ENCODE measurements at places on chromosomes 3 and 15. TPM values are rescaled to one million over a fixed set of nuclear protein-coding genes. Genes with fewer than 3 reads are reported as not detected.

GRCh38 chr15:55221090-55222011 is 24.6 kb upstream of the RSL24D1 start:
- peak; percentile 66 for DNase-seq

- no peak for DNase-seq
Observed at GRCh38 chr3:155605571-155605970, 139.3 kb downstream of the PLCH1 start.

GRCh38 chr3:126208606-126209256 is 28.3 kb upstream of the ALDH1L1 start:
- peak; percentile 84 for DNase-seq

DNA sequence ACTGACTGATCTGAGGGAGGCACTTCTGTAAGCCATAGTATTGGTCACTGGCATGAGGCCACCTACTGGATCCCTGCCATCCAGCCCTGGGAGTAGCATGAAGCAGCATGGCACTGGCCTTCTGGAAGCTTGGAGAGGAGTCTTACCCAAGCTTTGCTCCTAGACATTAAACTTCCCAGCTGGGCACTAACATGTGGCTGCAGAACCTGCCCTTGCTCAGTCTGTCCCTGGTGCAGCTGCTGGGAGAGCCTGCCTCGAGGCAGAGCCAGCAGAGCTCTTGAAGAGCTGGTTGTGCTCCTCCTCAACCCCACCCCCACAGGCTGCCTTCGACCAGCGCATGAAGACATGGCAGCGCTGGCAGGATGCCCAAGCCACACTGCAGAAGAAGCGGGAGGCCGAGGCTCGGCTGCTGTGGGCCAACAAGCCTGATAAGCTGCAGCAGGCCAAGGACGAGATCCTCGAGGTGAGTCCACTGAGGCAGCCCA is 17.1 kb upstream of the SNX22 start:
- DNase-seq = peak; percentile 73

Gene AMT
- 27.8 TPM for total RNA-seq

- no peak for DNase-seq
Observed at GRCh38 chr3:152287898-152288576, 19.3 kb downstream of the MBNL1 start.

- DNase-seq = no peak
Observed at GRCh38 chr15:77840991-77841775, 208.5 kb upstream of the LINGO1 start.

DNA sequence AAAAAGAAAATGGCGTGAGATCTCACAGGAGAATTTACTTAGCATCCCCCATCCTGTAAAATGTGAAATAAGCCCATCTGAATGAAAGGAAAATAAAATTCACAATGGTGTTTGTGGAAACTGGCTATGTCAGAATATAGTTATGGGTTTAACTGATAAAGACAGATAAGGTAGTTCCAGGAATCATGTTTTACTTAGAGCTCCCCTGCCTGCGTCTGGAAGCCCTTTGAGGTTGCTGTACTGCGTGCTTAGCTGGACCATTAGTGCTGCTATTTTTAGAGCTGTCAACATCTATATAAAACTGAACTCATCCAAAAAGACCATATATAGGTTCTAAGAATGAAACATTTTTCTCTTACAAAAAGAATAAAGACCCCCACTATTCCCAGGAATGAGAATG is 130.8 kb downstream of the LSAMP start:
- DNase-seq = peak; percentile 66

GRCh38 chr15:28915935-28916334 is 30.2 kb downstream of the APBA2 start:
- no peak for DNase-seq

Gene GOLGA6A
- total RNA-seq = not detected

GRCh38 chr3:74643636-74644035 is 29.2 kb upstream of the CNTN3 start:
- DNase-seq = peak; percentile 70

GRCh38 chr3:133620066-133620784 is 41.5 kb downstream of the TOPBP1 start:
- DNase-seq = no peak

- DNase-seq = no peak
Observed at GRCh38 chr3:32837366-32837765, 19.6 kb downstream of the TRIM71 start.

DNA sequence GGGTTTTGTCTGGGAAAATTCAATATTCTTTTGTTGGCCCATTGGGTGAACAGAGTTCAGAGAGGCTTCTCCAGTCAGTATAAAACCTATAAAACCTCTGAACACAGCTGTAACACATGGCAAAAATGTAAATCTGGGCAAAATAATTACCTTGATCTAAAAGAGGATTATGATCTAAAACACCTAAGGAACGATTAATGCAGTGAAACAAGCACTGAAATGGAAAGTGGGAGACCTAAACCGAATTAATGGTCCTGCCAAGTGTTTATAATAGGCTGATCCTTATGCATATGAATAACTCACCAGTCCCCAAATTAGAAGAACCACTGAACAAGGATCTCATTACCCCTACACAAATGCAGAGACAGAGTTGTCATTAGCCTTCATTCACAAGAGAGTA is 32.6 kb downstream of the AVEN start:
- no peak for DNase-seq

Gene PSTPIP1
- 0.29 TPM for total RNA-seq

Gene GUCA1C
- not detected for total RNA-seq
